ENCODE measurements at places on chromosomes 5 and 9.
A peak's percentile ranks its signal among the peaks of the same experiment; 100 is the strongest.

DNA sequence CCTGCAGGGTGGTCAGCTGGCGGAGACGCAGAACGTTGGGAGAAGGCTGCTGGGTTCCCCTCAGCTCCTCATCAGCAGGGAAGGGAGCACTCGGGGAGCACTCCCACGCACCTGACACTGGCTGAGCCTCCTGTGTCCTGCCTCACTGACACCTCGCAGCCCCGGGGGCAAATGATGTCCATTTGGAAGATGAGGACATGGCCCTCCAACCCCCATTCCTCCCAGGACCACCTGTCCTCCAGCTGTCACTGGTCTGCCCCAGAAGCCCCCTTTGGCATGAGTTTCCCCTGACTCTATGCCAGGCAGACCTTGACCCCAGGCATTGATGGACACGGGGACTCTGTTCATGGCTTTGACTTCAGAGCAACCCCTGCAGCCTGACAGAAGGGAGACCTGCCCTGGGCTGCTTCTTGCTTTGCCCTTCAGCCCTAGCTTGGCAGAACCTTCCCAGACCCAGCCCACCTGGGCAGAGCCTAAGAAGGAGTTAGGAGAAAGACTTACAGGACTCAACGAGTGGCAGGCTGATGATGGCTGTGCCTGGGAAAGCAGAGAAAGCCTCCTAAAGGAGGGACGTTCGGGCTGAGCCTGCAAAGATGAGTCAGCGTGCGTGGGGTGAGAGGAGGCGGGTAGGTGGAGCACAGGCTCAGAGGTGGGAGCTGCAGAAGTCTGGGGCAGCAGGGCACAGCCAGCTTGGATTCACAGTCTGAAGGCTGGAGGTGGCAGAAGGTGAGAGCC, 90.6 kb downstream of the LMX1B start:
- peak; percentile 67 for DNase-seq

- no peak for DNase-seq
These were observed 9.8 kb upstream of the ERAP1 start for GRCh38 chr5:96817506-96817905.

DNA sequence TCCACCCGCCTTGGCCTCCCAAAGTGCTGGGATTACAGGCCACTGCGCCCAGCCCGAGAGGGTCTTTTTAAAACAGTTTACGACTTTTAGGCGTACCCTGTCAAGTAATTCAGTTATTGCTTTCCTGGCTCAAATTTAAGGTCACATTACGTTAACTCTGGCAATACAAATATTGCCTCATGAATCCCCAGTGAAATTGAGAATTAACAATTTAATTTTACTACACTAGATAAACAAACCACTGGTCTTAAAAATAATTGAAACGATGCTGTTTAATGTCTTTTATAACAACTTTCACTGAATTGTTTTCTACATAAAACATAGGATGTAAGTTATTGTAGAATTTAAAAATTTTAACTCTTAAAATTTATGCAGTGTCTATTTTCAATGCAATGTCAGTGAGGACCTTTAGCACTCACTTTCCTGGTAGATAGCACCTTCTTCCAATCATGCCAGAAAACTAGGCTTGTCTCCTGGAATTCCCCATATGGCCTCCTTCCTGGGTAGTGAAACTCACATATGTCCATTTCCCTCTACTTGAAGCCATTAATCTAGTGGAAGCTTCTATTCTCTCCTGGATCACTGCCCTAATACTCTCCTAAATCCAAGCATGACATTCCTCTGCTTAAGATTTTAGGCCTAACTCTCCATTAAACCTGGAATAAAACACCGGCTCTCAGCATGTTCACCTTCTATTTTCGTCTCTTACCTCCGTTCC, 13.5 kb downstream of the BASP1 start:
- DNase-seq = no peak

DNA sequence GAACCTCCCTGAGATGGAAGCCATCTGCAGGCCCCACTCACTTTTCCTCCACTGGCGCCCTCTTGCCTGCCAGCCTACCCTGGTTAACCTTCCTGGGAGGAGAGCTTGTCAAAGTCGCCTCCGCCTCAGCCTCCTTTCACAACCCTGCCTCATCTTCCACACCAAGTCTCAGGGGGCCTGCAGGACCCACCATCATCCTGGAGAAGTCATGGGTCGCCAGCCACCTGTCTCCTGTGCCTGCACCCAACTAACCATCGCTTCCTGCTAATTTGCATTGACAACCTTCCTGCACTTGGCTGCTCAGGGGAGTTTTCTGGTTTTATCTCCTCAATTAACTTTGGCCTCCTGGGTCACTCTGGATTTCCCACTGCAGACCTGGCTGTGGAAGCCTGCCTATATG, 52.8 kb upstream of the GRHPR start:
- no peak for DNase-seq

- DNase-seq = peak; percentile 86
These were observed 103.5 kb downstream of the NTRK2 start for GRCh38 chr9:84773022-84773421.

GRCh38 chr5:90628492-90628891, 69.9 kb downstream of the ADGRV1 start:
- no peak for DNase-seq

DNA sequence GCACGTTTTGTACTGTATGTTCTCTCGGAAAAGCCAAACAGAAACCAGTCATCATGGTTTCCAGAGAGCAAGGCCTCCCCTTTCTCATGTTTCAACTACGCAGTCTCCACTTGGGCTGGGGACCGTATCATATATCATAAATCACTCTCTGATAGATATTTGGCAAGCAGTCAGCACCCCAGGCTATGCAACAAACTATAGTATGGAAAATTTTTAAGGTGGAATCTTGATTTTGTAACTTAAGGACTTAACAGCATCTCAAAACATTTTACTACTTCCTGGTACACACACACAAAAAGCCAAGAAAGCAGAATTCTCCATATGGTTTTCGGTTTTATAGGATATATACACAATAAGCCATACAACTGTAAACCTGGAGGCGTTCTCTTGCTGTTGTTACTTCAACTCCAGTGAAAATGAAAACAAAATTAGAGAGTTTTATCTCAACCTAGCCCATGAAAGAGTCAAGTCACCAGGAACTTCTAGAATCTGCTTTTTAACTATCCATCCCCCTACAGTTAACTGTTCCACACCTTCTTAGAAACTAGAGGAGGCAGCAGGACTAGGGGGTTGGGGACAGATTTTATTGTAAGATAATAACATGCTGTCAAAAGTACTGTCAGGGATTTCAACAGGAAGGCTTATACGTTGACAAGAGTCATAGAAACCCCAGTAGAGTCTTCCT, 283.4 kb downstream of the NFIB start:
- DNase-seq = peak; percentile 61

- no peak for DNase-seq
These were observed 14.5 kb upstream of the ANKRD55 start for GRCh38 chr5:56247592-56247991.

GRCh38 chr5:446883-447263, 3.9 kb downstream of the EXOC3 start:
- peak; percentile 41 for DNase-seq

DNA sequence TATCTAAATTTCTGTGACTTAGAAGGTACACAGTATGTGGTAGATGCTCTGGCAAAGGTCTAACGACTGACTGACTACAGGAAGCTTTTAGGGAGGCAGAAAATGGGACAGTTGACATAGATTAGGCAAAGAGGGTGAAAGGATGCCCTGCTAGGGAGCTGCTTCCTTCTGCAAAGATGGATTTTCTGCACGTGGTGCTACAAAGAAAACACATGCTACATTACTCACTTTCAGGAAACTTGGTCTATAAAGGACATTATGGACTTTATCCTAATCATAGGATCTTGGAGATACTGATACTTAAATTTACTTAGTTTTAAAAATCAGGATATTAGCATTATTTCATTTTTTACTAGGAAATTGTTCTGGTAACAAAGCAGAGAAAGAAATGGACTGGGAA, 405.8 kb upstream of the ADAMTS16 start:
- no peak for DNase-seq

DNA sequence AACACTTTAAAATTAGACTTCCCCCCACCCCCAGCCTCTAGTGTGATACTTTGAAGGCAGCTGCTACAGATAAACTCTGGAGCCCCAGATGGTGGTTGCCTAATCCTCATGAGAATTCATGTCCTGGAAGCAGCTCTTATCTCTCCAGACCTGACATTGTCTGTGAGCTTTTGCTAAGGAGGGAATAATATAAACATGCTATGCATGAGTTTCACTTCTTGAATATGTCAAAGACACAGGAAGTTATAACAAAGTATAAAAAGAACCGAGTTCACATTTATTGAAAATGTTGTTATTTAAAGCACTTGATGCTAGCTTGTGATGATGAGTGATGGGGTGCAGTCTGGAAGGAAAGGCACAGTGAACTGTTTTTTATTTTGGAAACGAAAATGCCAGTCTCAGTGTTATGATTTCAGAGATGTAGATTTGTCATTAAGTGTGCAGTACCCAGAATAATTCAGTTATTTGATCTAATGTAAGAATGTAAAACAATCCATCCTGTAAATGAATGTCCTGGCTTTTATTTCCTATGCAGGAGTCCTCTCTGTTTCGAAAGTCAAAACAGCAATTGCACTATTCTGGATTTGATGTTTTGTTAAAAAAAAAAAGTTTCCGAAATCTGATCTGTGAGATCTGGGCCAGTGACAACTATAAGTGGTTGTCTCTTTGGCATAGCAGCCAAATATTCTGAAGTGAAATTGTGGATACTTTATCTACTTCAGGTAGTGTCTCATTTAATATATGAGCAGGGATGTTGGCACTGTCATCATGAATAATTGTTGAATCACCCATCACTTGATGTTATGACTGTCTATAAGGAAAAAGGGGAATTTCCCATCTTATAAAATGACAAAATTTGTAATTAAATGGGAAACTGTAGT, 77.0 kb downstream of the ZCCHC7 start:
- DNase-seq = peak; percentile 30

DNA sequence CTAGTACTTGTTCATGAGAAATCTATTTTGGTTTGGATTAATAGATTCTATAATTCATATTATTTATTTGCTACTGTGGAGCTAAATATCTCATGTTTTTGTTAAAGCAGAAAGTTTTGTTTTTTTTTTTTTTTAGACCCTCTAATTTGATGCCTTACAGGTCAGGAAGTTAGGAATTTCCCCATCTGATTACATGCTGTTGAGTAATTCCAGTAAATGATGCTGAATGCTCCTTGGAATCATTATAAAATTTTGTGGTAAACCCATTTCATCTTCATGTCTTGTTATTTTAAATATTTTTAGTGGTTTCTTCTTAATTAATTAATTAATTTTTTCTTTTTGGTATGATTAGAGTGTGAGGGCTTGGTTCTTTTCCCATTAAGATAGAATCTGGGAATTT, 35.6 kb downstream of the NNT start:
- DNase-seq = peak; percentile 23

- no peak for DNase-seq
These were observed 253.4 kb downstream of the TRPM3 start for GRCh38 chr9:70868041-70868440.

DNA sequence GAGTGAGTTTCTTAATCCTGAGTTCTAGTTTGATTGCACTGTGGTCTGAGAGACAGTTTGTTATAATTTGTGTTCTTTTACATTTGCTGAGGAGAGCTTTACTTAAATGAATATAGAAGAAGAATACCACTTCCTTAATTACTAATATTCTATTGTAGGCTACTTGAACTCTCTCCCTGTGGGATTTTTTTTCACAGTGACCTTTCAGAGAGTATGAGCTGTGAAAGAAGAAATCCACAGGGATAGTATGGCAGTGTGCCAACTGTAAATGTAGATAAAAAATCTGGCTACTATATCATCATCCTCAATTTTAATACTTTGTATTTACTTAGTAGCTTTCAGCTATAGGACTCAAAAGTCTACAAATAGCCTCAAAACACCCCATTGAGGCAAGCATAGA, 67.3 kb downstream of the COMMD10 start:
- no peak for DNase-seq

- DNase-seq = no peak
These were observed 302.4 kb downstream of the RAB3C start for GRCh38 chr5:58885260-58885659.

GRCh38 chr9:134065612-134066419, 2.0 kb downstream of the BRD3 start:
- peak; percentile 71 for DNase-seq

DNA sequence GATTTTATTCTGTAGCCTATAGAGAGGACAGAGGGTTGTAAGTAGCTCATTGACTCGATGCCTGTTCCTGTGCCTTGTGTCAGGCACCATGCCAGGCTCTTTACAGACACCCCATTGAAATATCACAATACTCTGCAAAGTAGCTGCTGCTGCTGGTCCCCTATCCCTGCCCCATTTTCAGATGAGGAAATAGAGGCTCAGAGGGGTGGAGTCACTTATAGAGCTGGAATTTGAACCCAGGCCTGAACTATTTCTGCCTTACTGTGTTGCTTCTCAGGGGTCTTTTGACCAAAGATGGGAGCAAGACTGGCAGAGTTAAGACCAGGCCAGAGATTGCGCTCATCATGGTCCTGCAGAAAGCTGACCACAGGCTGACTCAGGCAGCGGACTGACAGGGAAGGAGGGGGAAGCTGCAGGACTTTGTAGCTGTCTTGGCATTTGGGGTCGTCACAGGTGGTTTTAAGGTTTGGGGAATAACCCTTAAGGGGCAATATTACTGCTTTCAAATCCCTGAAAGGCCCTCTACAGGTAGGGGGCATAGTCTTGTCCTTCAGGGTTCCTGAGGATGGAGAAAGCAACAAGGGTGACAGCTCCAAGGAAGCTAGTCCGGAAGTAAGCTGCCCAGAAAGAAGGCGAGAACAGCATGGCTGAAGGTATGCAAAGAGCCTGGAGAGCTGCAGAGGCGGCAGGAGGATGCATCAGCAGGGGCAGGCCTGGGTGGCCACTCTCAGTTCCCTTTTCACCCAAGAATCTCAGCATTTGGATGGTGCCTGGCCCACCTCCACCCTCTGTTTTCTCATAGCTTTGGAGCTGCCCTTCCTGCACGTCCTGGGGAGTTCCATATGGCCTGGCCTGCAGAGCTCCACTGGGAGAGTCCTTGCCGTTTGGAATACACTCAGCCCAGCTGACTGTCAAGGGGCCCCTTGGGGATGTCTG, 18.3 kb upstream of the NDST1 start:
- peak; percentile 74 for DNase-seq

- no peak for DNase-seq
These were observed 16.6 kb downstream of the OR2V1 start for GRCh38 chr5:181114284-181114843.

DNA sequence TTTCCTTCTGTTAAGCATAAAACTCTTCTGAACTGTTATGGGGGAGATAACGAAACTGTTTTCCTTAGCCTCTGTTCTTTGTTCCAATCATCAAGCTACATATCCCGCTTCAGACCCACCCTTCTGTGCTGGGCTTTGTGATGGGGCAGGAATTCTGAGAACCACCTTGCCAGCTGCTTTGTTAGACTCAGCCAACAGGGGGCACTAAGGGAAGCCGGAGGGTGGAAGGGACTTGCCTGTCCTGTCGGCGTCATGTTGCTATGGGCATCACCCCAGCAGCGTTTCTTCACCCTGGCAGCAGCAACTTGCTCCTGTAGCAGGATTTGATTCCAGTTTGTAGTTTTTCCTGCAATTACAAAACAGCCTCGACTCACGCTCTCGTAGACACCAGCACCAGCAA, 169.1 kb downstream of the CAAP1 start:
- DNase-seq = peak; percentile 50

GRCh38 chr9:8564960-8565359, 765.4 kb upstream of the DMAC1 start:
- no peak for DNase-seq

- no peak for DNase-seq
These were observed 51.6 kb upstream of the CNTLN start for GRCh38 chr9:17083258-17083657.
